ENCODE measurements at places on chromosomes 4 and X.

GRCh38 chr4:126705266-126705665, 927.5 kb upstream of the INTU start:
- no peak for DNase-seq

GRCh38 chr4:125710766-125711165, 396.0 kb downstream of the FAT4 start:
- no peak for DNase-seq

DNA sequence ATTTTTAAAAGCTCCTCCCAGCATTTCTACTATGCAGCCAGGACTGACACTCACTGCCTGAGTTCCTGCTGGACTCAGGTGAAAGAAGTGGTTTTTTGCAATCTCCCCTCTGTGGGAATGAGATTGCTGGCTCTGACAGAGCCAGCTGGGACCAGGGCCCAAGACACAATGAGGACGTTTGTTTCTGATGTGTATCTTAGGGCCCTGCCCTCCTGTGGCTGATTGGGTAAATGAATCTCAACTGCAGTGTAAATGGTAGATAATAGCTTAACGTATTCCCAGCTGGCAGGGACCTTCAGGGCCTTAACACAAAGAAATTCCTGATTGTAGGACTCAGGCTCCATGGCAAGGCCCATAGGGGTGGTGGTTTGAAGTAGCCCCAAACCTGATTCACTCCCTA, 85.8 kb upstream of the PRPS1 start:
- DNase-seq: no peak

DNA sequence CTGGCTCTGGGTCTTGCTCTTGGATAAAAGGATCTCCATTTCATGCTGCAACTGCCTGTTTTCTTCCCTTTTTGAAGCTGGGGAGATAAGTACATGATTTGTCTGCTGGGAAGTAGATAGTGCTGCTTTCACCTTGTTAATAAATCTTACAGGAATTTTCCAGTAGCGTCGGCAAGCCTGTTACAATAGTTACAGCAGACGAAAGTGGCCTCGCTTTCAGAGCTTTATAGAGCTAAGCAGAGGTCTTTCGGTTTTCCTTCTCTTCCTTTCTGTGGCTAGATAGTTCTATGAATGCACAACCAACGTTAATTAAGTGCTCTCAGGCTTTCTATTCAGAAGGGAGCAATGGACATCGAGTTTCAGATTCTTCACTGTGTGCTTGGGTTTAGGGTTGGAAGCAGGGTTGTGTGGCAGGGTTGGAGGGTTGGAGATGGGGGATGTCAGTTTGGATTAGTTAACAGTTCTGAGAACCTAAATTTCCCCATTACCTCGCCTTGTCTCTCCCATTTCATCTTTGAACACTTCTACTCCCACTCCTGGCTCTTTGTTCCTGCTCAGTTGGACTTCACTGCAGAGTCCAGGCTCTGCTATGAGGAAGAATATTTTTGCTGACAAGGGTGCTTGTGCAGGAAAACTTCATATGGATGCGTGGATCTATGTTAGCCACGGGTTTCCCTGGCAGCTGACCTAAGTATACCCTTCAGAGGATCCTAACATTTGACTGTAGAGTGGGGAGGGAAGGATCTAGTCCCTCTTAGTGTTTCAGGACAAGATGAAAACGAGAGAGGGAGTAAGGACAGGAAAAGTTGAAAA, 237.9 kb downstream of the ARHGAP10 start:
- DNase-seq: no peak
